ENCODE measurements at places on chromosomes 6 and 20.

- DNase-seq: no peak
These were observed 8.9 kb upstream of the LKAAEAR1 start for GRCh38 chr20:64093013-64093503.

GRCh38 chr20:55266361-55266760 is 739.0 kb downstream of the CBLN4 start:
- no peak for DNase-seq

DNA sequence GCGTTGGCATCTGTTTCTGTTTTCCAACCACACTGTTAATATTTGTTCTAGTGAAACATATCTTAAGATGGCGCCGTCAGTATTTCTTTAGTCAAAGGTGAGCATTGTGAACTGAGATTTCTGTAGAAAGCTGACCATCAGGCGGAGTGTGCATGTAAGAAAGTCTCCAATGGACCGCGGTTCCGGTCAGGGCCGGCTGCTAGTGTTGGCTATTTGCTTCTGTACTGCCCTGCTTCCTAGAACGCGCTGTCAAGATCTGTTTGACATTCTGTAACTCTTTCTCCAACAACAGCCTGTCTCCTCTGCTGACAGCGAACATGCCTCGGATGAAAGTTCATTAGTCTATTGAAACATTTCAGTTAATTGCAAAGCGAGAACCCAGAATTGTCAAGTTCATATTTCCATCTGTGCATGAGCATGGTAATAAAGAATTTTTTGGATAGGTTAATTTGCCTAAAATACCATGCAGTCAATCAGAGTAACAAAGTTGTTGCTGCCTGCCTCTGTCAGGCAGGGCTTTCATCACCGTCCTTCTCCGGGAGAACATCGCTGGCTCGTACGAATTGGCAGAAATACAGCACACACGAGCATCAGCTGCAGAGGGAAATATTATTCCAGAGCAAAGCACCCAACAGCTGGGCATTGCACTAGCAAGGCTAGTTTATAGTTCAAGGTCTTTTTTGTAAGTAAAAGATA is 369.1 kb downstream of the CDH4 start:
- no peak for DNase-seq

- no peak for DNase-seq
These were observed 121.4 kb downstream of the ATXN1 start for GRCh38 chr6:16639684-16640480.

GRCh38 chr6:1372690-1373089 is 16.7 kb upstream of the FOXF2 start:
- no peak for DNase-seq

- peak; percentile 50 for DNase-seq
These were observed at the start of gene CLPSL2 for GRCh38 chr6:35776364-35777215. Gene CLPSL2 (plus strand): TSS chr6:35776598. CDS start chr6:35776619, 21 bp downstream.

DNA sequence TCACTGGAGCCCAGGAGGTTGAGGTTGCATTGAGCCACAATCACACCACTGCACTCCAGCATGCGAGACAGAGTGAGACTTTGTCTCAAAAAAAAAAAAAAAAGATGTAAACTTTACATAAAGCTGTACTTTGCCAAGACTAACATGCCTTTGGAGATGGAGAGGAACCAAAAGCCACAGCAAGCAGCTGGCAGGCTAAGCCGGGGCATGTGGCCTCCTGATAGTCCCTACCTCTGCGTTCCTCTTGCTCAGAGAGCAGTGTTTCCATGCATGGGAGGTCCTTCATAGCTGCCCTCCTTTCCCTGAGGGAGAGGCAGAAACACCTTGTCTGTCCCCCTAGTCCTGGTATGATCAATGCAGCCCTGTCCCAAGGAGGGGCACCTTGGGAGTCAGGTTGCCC is 35.2 kb downstream of the SPATA2 start:
- DNase-seq: no peak

DNA sequence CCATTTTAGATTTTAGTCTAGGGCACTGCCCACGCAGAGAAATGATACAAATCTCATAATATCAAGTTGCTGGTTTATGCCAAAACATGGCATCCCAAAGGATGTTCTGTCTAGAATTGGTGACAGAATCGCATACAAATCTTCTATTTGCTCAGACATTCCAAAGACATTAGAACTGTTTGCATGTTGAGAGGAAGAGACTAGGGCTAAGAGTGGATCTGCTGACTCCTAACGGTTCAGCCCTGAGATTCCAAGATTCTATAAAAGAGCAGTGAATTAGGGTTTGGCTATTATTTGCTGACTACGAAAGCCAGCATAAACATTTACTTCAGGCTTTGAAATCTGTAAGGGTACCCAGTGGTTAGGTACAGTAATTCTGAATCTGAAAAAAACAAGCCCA is 3.6 kb downstream of the EPB41L2 start:
- DNase-seq: no peak
